Kidney epithelial cell (primary cell): ENCODE measurements at places on chromosomes 4 and X.

DNA sequence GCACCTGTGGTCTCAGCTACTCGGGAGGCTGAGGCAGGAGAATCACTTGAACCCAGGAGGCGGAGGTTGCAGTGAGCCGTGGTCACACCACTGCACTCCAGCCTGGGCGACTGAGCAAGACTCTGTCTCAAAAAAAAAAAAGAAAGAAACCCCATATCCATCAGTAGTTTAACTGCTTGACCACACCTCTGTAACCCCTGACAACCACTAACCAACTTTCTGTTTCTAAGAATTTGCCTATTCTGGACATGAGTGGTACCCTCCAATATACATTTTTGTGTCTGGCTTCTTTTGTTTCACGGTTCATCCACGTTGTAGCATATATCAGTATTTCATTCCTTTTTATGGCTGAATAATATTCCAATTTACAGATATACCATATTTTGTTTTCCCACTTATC is 9.1 kb downstream of the PPAT start:
- DNase-seq, result no peak

- DNase-seq, result peak; percentile 58
Measured at GRCh38 chr4:82865592-82865991, 25.4 kb downstream of the SEC31A start.

DNA sequence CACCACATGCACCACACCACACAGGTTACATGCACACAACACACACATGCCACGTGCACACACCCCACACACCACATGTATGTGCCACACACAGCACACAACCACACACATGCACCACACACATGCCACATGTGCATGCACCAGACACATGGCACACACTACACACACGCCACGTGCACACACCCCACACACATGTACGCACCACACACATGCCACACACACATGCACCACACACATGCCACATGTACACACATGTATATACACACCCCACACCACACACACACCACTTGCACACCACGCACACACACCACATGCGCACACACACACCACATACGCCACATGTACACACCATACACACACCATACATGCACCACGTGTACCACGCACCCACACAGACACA is 19.6 kb upstream of the MSANTD1 start:
- DNase-seq, result no peak

- no peak for DNase-seq
Measured at GRCh38 chr4:115950806-115951205, 837.4 kb upstream of the NDST4 start.

GRCh38 chrX:71111141-71111843 is at the start of gene IL2RG:
Gene IL2RG (minus strand): TSS chrX:71111577. CDS start chrX:71111539, 38 bp downstream.
- DNase-seq, result no peak

DNA sequence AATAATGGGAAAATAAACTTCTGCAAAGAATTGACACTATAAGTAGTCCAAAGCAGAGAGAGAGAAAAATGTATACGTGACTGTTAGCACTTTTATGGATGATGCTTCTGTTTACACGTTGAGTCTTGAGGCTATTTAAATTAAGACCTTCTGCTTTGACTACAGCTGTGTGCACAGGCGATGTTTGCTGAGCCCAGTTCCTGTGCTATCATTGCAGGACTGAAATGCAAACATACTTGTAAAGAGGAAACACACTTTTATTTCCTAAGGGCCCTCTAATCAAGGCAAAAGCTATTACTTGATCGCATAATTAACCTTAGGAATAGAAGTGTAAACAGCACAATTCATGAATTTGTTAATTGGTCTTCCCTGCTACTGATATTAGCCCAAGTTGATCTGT is 226.9 kb downstream of the FBXW7 start:
- no peak for DNase-seq

DNA sequence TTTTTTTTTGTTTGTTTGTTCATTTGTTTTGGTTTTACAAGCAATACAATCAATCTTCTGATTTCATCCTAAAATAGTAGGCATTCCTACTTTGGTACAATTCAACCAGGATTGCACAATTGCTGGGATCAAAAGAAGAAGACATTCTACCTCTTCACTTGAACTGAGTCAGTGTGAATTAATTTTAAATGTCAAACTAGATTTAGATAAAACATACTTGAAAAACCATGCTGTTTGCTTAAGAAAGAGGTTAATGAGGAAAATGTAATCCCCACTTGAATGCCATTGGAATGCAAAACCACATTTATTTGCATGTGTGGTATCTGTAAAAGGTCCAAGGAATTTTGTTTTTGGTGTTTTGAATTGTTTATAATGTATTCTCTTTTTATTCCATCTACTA is 40.5 kb downstream of the HAND2 start:
- no peak for DNase-seq

DNA sequence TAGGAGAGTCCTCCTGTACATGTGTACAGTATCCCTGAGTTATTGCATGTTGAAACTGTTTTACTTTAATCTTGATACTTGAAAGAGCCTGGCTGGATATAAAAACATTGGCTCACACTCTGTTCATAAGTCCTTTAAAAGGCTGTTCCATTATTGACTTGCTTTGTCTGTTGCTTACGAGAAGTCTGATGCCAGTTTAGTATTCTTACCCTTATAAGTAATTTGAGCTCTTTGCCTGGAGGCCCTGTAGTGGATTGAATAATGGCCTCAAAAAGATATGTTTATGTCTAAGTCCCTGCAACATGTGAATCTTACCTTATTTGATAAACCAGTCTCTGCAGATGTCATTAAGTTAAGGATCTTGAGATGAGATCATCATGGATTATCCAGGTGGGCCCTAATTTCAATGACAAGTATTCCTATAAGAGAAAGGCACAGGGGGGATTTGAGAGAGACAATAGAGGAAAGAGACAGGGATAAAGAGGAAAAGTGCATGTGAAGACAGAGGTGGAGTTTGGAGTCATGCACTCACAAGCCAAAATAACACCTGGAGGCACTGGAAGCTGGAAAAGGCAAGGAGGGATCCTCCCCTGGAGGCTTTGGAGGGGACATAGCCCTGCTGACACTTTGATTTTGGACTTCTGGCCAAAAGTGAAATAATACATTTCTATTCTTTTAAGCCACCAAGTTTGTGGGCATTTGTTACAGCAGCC is 98.1 kb downstream of the IRF2 start:
- DNase-seq, result no peak

- DNase-seq, result no peak
Measured at GRCh38 chr4:65120287-65120686, 550.0 kb downstream of the EPHA5 start.

- DNase-seq, result no peak
Measured at GRCh38 chr4:26325191-26325590, 4.4 kb downstream of the RBPJ start.

DNA sequence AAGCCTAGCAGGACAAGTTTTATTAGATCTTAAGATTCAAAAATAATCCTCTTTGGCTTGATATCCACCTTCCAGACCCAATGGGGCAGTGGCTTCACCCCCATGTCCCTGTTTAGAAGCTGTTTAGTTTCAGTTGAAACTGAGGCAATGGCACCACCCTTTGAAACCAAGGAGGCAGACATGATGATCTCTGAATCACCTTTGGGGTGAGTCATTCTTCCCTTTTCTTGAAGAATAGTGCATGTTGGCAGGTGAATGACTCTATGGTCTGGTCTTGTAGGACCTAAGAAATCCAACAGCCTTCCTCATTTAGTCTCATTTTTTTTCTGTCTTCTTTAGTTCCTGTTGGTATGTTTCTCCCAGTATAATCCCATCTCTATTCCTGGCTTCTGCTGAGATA is 29.5 kb upstream of the BMP15 start:
- no peak for DNase-seq

DNA sequence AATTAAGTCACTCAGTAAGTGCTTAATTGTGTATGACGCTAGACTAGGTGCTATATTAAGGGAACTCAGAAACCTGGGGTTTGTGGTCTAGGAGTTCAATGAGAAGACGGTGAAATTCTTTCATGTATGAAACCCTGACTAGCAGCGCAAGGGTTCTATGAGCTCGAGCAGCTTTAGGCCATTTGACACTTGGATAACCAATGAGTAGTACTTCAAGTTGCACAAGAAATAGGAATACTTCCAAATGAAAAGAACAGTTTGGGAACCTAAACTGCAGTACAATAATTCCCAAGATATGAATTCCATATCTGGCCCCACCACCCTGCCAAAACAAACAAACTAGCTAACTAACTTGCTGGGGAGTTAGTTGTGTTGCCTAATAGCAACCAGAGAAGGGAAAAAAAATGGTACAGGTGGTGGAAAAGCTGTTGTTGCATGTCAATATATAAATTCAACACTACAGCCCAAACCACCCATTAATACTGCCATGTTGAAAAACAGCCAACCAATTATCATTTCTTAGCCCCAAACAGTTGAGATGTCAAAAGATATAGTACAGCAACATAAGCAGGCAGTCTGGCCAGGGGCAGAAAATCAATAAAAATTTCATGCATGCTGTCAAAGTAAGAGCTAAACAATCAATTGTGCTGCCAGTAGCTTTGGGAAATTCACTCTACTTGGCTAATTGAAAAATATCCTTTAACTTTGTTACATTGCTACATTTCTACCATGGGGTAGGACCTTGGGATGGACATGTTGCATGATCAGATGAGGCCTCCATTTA is 54.6 kb upstream of the MCF2 start:
- DNase-seq, result no peak
